ENCODE measurements at places on chromosomes 5 and 9.

GRCh38 chr9:121494192-121494591 lies 5.5 kb downstream of the GGTA1 start:
- DNase-seq = no peak

GRCh38 chr9:110502842-110503241 lies 76.7 kb downstream of the SVEP1 start:
- no peak for DNase-seq

DNA sequence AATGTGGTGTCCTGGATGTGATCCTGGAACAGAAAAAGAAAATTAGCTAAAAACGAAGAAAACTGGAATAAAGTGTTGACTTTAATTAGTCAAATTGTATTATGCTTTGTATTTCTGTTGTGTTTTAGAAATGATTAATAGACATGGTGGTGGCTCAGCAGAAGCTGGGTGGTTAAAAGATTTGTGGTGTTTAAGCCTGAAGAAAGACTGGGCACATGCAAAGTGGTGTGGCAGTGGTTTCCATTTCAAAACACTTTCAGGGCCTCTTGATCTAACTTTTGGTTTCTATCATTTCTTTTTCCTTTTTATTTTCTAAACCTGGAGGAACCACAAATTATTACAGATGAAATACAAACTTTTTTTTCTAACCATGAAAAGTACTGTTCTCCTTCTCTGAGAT lies 44.1 kb downstream of the ADGRV1 start:
- DNase-seq = no peak

- no peak for DNase-seq
Observed at GRCh38 chr5:140349244-140349643, 2.8 kb upstream of the HBEGF start.

DNA sequence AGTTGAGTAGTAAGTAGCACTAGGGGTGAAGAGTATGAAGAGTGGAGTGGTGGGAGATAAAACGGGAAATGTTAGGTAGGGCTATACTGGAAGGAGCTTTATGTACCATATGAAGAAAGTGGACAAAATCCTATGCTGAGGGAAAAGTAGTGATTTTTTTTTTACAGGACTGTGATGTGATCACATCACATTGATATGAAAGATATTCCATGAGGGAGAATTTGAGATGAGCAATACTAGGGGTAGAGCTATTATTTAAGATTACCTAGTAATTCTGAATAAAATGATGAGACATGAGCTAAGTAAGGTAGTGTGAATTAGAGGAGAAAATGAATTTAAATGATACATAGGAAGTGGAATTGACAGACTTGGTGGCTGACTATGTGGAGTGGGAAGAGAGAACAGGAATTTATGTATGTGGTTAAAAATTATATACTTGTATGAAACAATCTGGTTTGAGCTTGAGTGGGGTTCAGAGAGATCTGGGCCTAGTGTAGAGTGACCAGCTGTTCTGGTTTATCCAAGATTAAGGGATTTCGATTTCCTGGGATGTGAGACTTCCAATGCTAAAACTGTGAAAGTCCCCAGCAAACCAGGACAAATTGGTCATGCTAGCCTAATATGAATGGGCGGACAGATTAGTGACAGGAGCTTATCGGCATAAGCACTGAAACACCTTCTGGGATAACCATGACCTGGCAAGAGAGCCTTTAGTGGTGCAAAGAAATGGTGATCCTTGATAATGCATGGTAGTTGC lies 29.3 kb upstream of the STOM start:
- DNase-seq = no peak

- no peak for DNase-seq
Observed at GRCh38 chr9:4489562-4489918, 728 bp upstream of the SLC1A1 start.

- DNase-seq = no peak
Observed at GRCh38 chr5:168401880-168402279, 84.4 kb upstream of the RARS1 start.

DNA sequence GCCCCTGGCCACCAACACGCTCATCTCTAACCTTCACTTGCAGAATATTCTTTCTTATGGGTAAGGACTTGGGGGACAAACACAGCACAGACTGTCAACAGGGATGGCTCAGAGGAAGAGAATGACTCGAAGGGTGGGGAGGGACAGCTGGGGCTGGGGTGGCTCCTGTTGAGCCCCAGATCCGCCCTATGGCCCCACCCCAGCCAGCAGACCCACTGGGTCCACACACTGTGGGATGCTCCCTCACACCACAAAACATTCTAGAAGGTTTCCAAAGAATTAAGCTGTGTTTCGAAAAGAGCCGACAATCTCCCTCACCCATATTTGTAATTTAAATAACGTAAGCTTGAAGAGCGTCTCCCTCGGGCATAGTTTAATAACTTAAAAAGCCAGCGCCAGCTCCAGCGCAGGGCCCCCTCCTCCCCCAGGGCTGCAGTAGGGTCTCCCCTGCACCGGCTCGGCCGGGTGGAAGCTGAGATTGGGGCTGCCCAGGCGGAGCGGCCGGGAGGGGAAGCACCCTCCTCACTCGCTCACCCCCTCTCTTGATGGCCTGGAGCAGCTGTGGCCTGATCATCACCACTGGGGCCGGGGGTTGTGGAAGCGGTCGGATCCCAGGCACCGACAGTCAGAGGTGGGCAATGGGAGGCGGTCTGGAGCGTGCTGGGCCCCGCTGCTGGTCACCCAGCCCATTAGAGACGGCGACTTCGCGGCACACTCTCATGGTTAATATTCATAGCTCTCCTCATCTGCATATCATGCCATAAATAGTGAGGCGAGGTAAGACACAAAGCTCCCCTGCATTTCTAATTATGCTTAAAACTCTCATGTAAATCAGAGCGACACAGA lies 37.6 kb downstream of the NACC2 start:
- no peak for DNase-seq

DNA sequence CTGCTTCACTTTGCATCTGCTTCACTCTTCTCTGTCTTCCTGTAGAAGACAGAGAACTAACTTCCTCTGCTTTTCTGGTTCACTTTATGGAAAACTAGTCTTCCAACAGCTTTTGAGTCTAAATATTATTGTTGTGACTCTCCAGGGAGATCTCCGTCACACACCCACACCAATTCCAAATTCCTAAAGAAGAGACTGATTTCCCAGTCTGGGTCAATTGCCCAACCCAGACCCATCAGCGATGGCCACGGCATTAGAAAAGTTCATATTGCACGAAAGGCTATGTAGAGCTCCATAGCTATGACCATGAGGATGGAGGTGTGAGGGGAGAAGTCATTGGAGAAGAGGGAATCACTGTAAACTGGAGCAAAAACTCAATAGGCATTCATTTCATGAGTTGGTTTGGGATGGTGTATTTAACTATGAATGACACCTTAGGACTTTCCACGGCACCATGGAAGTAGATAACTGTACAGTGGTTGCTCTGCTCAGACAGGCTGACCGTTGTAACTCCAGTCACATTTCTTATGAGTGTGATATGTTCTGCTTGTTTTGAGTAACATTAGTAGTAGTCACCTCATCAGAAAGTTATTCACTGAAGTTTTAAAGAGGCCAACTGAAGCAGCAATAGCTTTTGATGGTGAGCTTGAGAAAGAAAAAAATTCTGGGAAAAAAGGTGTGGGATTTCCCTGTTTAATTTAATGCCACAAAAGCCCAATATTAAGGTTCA lies 78.1 kb upstream of the MAMDC2 start:
- no peak for DNase-seq

GRCh38 chr5:36950586-36951457 lies 74.3 kb downstream of the NIPBL start:
- peak; percentile 32 for DNase-seq

DNA sequence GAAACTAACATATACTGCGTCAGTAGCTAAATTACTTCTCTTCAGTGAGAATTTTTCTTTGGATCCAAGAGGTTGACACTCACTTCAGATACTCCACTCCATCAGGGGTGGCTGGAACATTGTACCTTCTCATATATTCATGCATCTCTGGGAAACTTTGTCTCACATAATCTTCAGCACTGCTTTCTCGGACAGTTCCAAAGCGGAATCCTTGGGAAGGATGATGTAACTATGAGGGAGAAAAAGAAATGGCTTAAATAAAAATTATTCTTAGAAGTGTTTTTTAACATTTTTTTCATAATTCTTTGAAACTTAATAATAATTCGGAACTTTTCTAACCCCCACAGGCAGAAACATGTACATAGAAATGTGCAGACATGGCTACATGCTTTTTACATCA lies 33.4 kb upstream of the PPP3R2 start:
- DNase-seq = no peak

GRCh38 chr5:180606215-180606785 lies 15.0 kb upstream of the SCGB3A1 start:
- no peak for DNase-seq

DNA sequence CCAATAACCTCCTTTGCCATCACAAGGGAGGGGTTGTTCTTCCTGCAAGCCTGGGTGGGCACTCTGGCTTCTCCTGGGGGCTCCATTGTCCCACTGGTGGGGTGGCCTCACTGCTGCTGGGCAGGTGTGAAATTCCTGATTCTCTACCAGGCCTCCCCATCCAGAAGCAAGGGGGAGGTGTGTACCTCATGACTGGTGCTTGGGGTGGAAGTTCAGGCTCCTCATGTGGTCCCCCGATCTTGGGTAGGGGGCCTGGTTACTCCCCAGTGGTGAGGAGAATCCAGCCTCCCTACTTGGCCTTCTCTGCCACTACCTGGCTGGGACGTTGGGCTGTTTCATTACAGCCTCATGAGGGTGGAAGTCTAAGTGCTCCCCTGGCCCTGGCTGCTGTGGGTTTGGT lies 433.9 kb downstream of the IRX2 start:
- DNase-seq = no peak

DNA sequence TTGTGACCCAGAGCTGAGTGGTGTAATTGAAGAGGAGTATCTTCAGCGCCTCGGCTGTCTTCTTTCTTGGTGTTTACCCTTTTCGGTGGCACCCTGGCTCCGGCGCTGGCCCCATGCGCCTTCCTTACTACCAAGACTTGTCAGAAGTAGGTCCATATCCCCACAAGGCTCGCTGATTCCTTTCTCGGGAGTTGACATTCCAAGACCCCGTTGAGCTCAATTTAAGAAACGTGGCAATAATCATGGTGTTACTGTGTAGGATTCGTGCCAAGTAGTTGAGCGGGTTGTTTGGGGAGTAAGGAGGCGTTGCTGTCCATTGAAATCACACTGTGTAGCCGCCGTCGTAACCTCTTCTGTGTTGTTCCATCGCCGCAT lies 795 bp downstream of the NDUFAF2 start:
- no peak for DNase-seq

GRCh38 chr5:42495914-42496313 lies 72.7 kb downstream of the GHR start:
- no peak for DNase-seq

DNA sequence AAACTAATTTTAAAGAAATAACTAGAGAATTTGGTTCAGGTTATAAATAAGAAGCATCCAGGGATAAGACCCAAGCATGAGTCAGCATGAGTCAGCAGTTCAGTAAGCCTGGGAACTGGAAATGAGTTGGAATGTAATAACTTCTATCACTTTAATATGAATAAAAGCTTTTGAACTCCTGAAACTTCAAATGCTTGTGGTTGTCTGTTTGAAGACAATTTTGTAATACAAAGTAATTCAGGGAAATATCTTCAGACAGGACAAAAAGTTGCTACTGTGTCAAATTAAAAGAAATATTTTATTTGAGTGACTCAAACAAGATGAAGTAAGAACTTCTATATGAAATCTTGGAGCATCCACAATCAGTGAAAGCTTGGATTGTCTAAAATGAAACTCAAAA lies 331.2 kb upstream of the DAB2 start:
- peak; percentile 88 for DNase-seq

DNA sequence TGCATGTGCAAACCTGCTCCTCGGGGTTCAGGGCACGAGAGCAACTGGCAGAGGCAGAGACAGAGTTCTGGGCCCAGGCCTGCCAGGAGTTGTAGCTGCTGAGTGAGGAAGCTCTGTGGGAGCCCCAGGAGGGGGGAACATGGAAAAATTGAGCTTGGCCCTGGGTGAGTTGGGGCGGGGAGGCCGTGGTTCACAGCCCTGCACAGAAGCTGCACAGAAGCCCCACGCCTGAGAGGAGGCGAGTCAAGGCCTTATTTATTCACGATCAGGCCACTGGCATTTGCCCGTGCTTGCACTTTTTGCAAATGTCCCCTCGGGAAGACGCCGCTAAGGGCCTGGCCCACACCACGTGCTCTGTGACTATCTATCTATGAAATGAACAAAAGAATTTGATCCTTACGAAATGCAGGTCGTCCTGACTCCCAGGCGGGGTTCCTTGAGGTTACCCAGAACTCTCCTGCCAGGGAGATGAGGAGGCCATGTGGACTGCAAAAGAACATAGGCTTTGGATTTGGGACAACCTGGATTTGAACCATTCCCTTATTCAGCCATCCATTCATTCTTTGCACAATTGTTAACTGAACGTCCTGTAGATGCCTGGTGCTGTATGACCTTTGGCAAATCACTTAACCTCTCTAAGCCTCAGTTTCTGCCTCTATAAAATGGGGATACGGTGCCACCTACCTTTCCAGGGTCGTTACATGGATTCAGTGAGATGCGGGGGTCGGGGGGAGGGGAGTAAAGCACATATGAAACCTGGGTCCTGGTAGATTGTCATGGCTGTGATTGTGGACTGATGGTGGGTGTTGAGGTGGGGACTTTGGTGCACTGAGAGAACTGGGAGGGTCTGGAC lies 17.9 kb downstream of the COL27A1 start:
- DNase-seq = no peak

DNA sequence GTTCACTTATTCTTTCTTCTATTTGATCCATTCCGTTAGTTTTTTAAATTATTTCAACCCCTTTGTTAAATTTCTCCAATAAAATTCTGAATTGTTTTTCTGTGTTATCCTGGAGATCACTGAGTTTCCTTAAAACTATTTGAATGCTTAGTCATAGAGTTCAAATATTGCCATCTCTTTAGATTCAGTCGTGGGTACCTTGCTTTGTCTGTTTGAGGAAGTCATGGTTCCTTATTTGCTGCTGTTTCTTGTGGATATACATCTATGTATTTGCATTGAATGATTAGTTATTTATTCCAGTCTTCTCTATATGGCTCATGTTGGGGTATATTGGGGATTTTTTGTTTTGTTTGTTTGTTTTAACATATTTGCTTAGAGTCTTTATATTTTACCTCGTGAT lies 80.6 kb downstream of the HINT1 start:
- no peak for DNase-seq

DNA sequence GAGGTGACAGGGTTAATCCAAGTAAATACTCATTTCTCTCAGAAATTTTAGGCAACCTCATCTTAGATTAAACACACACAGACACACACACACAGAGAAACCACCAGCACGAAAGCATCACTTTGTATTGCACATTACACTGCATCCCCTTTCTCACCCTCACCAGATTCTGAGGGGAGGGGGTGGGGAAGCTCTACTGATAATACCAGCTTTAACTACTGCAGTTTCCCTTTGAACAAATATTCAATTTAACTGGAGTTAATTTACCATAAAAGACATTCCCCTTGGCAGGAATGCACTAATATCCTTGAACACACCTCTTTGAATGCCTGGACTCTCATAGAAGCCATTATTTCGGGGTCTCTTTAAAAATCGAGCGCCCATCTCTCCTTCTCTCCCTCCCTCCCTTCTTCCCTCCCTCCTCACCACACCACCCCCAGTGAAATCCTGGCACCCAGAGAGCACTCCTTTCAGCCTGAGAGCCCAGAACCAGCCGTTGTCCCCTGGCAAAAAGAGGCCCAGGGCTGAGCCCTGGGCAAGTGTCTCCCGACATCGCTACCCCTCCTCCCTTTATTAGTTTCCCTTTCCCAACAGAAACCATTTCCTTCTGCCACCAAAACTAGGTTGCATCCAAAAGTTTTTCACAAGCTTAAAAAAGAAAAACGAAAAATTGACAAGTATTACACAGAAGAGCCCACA lies 2.8 kb upstream of the NFIB start:
- no peak for DNase-seq

GRCh38 chr5:146047396-146047795 lies 58.0 kb downstream of the PLAC8L1 start:
- DNase-seq = no peak

GRCh38 chr5:169351721-169352120 lies 50.8 kb upstream of the SLIT3 start:
- no peak for DNase-seq
